Fibroblast of skin of back (primary cell): ENCODE measurements at places on chromosomes 1 and 21.

DNA sequence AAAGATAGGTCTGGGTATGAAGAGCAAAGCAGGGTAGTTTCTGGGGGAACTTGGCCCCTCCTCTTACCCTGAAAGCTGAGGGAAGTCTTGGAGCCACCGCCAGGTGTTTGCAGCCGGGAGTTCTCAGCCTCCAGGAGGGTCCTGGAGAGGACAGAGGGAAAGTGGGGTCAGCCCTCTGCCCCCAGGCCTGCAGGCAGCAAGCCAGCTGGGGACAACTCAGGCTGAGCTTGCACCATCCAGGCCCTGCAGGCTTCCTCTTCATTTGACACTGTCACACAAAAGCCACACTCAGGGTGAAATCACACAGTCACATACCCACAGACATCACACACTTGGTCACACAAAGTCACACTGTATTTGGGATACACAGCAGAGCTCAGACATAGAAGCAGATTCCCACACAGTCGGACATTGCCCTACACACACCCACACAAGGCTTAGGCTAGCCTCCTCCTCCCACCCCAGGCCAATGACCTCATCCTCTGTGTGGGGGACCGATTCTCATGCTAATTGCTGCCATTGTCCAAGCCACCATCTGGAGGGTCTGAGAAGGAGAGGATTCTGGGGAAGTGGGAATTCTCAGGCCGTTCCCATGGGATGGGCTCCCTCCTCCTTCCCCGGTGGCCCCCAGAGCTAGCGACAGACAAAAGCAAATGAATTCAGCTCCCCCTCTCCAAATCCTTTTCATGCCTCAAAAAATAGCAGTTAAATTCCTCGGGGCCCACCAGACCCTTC, 3.7 kb downstream of the NES start:
- DNase-seq = no peak

DNA sequence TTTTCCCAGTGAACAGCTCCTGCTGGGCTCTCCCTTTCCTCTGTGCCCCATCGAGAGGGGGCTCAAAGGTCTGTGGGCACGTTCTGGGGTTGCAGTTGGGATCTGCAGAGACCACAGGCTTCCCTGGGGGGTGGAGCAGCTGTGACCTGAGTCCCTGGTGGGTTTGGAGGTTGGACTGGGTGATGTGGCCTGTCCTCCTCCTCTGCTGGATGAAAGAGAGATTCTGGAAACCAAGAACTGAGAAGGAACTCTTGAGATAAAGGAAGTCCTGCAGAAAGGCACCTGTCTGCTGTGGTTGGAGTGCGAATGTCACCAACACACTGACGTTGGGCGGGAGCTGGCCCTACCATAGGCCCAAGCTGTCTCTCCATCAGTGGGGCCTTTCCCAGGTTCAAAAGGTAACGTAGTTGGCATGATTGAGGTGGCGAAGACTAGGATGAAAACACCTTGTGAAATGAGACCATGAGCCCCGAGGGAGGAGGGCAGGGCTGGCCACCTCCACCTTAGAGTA, 35.8 kb upstream of the ETV3 start:
- no peak for DNase-seq

GRCh38 chr1:223233410-223234169, 90.5 kb upstream of the TLR5 start:
- peak; percentile 78 for DNase-seq

GRCh38 chr1:214573386-214574318, 22.2 kb upstream of the PTPN14 start:
- peak; percentile 26 for DNase-seq

DNA sequence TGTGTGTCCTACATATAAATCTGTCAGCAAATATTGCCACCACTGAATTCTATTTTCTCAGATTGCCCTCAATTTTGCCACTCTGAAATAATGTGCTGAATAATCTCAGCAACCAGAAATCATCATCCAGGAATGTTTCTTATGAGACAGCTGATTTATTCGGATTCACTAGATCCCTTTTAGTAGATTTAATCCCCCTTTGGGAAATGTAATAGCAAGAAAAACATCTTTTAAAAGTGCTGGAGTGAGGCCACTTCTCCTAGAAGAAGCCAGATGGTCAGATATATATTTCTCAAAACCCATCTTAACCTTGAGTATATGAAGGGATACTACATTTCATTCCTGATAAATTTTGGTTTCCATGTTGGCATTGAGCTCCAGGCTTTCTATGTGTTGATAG, 327.7 kb downstream of the SMYD3 start:
- no peak for DNase-seq

- peak; percentile 1 for DNase-seq
Measured at GRCh38 chr21:18801468-18801867, 397.9 kb upstream of the TMPRSS15 start.

GRCh38 chr21:36815284-36815683, 116.4 kb downstream of the SIM2 start:
- DNase-seq = no peak

DNA sequence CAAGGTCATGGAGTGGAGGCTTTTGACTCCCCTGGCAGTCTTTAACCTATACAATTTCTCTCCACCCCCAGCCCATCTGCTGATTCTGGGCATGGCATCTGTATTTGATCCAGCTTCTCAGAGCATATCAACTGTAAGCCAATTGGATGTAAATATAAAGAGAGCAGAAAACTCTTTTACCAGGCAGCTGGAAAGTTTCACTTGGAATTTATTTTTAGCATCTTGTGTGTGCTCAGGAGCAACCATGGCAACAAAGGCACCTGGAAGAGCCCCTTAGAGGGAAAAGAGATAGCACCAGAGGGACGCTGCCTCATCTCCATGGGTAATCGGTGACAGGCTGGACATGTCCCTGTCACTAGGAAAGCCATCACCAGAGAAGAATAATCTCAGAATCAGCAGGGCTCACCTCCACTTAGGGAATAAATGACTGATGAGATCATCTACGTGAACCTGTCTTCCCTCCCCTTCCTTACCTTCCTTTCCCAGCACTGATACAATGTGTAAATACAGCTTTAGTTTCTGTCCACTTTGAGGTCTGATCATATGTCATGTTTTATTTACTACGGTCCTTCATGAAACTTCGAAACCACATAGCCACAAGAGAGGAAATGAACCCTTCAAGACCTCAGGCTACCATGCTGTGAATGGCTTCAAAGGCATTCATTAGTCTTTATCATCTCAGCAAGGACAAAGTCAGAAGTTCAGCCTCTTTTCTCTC, 25.3 kb upstream of the SIPA1L2 start:
- no peak for DNase-seq

DNA sequence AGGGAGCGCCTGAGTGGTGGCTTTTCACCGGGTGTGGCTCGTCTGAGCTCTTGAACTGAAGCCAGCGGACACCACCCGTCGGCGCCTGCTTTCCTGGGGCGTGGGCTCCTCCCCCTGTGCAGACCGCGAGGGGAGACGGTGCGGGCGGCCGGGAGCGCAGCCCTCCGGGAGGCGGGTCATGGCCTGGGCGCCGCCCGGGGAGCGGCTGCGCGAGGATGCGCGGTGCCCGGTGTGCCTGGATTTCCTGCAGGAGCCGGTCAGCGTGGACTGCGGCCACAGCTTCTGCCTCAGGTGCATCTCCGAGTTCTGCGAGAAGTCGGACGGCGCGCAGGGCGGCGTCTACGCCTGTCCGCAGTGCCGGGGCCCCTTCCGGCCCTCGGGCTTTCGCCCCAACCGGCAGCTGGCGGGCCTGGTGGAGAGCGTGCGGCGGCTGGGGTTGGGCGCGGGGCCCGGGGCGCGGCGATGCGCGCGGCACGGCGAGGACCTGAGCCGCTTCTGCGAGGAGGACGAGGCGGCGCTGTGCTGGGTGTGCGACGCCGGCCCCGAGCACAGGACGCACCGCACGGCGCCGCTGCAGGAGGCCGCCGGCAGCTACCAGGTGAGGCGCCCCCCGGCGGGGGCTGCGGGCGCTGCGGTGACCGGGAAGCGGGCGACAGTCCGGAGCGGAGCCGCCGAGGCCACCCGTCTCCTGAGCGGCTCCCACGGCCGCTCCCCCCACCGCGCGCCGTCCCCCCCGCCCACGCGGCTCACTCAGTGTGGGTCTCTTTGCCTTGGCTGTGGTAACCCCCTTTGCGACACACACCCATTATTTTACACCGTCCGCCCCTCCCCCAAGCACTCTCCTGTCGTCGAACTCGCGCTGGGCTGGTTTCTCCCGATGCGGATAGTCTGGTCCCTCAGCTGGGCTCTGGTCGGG, at the start of gene TRIM58:
TSS of gene TRIM58 (plus strand) at position 119 of the 916 bp plus-strand sequence. CDS start at position 179, 60 bp downstream.
- DNase-seq = no peak

GRCh38 chr1:245946905-245947304, 560.2 kb downstream of the SMYD3 start:
- no peak for DNase-seq

DNA sequence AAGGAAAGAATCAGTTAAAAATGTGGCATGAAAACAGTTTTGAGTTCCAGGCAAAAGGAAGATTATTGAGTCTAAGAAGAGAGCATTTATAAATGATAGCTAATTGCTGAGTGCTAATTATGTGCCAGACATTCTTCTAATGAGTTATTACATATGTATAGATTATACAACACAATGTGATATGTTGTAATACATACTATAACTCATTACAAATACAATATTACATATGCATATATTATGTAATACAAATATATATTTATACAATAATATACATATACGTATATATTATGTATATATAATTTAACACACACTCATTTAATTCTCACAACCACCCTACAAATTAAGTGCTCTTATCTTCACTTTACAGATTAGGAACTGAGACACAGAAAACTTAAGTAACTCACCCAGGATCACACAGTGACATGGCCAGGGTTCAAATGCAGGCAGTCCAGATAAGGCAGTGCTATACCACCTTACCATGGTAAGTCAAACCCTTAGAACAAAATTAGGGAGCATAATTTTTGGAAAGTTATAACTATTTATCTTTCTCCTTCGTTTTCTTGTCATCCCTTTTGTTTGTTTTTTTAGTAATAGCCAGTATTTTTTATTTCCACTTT, 4.0 kb downstream of the SORT1 start:
- DNase-seq = no peak

DNA sequence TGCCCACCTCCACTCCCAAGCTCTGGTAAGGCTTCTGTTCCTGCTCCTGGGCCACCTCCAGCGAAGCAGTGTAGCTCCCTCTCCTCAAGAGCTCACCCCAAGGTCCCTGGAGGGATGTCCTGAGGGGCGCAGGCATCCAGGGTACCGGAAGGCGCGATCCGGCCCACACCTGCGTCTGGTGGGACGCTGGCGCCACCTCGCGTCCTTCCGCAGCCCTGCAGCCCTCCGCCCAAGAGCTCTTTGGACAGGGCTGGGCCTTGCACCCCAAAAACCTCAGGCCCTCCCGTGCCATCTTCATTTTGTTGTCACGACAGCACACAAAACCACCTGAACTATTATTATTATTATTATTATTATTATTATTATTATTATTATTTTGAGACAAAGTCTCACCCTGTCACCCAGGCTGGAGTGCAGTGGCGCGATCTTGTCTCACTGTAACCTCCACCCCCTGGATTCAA, 49.2 kb upstream of the PAX7 start:
- no peak for DNase-seq

DNA sequence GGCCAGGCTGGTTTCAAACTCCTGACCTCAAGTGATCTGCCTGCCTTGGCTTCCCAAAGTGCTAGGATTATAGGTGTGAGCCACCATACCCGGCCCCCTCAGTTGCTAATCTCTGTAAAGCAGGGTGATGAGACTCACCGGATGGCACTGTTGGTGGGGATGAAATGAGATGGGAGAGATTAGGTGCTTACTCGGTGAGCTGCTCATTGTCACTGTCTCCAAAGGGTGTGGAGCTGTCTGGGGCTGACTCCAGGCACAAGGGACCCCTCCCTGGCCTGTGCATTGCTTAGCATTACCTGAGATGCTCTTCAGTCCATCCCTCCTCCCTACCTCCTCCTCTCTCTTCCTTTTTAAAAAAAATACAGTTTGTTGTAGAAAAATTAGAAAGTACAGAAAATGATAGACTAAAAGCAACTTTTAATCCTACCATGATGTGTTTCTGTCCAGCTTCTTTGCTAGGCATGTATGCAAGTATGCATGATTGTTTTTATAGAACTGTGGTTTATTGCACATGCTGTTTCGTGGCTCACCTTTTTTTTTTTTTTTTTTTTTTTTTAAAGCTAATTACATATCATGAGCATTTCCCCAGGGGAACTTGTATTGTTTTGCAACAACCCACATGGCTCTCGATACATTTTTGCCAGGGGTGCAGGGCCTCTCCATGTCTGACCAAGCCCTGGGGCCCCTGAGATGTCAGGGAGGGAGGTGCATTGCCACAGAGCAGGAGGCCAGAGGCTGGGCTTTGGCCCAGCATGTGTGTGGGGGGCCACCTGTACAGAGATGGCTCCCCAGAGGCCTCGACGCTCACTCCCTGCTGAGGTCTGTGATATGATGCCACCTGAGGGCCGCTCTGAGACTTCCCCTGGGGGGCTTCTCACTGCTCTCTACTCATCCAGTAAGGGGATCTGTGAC, 55.4 kb downstream of the ARHGEF10L start:
- DNase-seq = no peak

GRCh38 chr1:165040641-165041040, 315.9 kb downstream of the LMX1A start:
- DNase-seq = no peak

- DNase-seq = no peak
Measured at GRCh38 chr1:100597784-100598183, 59.8 kb downstream of the GPR88 start.

DNA sequence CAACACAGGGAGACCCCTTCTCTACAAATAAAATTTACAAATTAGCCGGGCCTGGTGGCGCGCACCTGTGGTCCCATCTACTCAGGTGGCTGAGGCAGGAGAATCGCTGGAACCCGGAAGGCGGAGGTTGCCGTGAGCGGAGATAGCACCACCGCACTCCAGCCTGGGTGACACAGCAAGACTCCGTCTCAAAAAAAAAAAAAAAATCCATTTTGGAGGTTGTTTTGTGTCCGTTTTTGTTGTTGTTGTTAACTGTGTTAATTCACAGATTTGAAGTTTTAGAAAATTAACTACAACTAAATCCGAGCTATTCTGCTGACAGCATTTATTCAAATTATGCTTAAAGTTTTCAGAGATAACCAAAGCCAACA, 618 bp downstream of the CLCC1 start:
- peak; percentile 0 for DNase-seq

- no peak for DNase-seq
Measured at GRCh38 chr1:244678697-244679096, 25.8 kb downstream of the DESI2 start.

- DNase-seq = peak; percentile 68
Measured at GRCh38 chr1:180301135-180301742, 71.2 kb downstream of the LHX4 start.

GRCh38 chr1:28091043-28091781, 2.8 kb upstream of the EYA3 start:
- DNase-seq = peak; percentile 63

GRCh38 chr1:54310439-54311328, 95.5 kb downstream of the SSBP3 start:
- DNase-seq = peak; percentile 37
